ENCODE measurements at places on chromosomes 5 and 9.

DNA sequence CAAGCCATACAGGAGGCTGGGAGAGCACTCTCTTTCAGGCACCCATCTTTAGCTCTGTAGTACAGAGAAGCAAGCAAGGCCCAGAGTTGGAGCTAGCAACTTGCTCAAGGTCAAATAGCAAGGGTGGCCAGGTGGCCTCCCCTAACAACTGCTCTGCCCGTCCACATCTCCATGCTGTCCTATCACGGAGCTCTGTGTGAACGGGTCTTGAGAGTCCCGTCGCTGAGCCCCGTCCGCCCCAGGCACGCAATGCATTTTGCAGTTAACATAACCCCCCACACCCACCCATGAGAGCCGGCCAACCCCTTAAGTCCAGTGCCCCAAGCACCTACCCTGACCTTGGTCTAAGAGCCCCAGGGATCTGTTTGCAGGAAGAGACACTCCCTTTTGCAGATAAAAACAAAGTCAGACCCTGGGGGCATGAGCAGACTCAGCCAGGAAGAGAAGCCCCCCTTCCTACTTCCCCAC is 1.5 kb downstream of the RNF44 start:
- DNase-seq = no peak

GRCh38 chr5:109669991-109670706 is 19.6 kb upstream of the MAN2A1 start:
- DNase-seq = no peak

DNA sequence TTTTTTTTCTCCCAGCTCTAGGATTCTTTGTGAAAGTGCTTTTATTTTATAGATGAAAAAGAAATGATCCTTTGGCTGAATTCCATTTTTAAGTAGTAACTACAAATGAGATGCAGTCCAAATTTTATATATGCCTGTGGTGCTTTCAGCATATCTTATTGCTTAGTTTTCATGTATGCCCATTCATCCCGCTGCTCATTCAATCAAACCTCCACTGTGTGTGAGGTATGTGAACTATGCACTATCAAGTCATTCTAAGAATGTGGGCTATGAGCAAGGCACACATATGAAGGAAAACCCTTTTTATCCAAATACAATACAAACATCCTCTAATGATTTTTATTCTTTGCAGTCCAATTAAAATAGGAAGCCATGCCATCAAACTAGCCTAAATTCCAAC is 1069.1 kb upstream of the DMAC1 start:
- no peak for DNase-seq

DNA sequence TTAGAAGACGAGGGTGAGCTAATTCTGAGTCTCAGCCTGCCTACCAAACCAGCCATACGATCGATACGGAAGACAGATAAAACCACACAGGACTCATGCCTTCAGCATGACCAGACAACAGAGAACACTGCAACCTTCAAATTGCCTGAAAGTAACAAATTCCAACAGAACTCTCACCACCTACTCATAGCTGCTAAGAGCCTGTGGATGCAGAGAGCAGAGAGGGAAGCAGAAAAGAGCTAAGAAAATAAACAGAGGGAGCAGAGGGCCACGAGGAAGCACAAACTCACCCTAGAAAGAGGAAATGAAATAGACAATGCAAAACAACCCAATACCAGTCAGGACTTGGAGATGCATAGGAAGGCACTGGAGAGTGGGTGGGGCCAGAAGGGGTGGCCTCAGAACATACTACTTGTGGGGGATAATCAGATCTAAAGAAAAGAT is 86.7 kb upstream of the TAS2R1 start:
- no peak for DNase-seq

DNA sequence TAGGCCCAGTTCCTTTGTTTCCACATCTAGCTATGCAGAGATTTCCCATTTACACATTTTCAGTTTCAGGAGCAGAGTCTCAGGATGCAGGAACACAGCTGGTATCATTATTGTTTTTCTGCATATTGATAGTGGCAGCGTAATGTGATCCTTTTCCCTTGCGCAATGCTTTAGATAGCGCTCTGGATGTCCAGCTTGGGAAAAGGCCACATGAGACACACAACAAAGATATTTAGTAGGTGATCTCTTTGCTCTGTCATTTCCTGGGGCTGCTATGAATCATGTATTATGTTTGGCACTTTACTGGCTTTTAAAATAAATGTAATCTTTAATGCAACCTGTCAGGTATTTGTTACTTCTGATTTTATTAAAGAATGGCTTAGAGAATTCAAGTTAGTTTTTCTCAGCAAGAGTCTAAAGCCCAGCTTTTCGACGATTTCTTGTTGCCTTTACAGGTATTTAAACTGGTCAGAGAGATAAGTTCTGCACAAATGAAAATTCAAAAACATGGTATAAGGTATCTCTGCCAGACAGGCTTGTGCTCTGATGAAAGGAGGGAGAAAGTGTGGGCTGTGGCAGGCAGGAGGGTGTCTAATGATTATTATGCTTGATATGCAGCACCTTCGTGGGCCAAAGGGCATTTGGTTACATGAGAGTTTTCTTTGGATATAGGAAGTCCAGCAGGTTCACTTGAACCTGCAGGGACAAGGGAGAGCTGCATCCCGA is 42.2 kb downstream of the PTTG1 start:
- DNase-seq = no peak

DNA sequence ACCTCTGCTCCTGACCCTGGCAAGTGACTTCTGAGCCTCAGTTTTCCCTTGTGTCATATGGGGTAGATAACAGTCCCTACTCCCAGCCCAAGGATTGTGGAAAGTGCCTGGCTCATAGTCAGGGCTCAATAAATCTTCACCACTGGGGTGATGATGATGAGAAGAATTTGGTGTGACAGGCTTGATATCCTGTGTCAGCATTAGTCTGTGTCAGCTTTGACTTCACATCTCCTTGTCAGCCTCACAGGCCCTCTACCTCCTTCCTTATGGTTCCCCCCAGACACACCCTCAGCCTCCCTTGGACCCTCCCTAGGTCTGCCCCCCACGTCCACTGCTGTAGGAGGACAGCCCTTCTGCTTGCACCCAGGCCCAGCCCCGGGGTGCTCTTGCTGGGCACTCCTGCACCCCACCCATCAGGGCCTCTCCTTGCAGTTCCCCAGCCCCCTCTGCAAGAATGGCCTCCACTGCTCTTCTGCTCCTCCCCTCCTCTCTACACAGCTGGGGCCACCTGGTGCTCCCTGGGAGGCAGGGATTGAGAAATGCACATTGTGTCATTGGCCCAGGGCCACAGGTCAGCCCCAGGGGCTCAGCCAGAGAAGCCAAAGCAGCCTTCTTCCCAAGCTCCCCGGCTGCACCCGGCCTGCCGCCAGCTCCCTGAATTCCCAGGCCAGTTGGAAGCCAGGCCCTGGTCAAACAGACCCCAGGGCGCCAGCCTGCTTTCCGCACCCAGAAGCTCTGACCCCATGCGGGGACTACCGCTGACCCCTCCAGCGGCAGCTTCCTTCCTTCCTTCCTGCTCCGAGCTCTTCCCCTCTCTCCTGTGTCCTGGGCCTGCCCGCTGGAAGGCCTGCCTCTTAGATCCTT is 7.7 kb downstream of the FGFR4 start:
- no peak for DNase-seq

DNA sequence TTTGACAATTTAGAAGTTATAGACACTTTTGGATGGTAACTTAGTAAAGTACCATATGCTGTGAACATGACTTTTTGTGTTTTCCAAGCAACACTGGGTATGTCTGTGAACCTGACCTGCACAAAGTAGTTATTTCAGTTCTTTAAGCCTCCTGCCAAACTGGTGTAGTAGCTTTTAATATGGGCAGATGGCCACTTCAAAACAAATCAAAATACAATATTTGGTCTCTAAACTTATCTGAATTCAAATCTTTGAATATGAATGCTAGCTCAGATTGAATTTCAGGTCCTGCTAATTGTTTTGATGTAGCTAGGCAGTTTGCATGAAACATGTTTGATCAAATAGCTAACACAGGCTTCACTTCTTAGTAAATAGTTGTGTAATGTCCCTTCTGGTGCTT is 1176.7 kb upstream of the CDH9 start:
- no peak for DNase-seq

DNA sequence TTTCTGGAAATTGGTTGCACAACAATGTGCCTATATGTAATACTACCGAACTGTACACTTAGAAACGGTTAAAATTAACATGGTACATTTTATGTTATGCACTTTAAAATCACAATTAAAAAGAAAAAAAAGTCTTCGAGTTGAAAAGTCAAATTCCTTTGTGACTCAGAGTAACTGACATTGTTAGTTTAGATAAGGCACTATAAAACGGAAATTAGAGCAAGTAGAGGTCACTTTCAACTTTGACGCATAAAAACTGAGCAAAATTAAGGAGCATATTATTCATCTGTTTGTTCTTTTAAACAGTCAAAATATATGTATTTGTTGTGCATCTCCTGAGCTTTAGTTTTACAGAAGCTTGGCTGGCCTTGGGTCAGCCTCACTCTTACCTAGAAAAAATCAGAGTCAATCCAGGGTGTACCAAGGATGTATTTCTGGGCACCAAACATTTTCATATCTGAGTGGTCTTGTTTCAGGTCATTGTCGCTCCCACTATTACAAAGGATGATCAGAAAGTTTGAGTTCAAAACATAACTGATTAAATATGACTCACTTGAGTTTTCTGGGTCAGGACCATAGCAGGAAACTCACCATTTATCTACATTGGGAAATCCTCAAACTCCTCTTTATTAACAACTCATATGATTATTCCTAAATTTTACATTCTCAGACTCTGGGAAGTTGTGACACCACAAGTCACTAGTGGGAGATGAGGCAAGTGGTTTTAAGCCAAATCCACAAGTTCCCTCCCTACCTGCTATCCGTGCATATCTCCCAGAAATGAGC is 160.6 kb downstream of the CCDC192 start:
- no peak for DNase-seq

DNA sequence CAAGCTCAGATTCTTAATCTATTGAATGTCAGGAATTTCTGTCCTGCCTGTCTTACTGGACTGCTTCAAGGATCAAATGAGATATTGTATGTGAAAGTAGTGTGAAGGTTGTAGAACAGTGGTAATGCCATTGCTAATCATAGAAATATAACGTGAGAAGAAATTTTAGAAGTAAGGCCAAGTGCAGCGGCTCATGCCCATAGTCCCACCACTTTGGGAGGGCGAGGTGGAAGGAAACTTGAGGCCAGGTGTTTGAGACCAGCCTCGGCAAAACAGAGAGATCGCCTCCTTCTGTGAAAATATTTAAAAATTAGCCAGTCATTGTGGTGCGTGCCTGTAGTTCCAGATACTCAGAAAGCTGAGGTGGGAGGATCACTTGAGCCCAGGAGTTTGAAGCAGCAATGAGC is 5.1 kb upstream of the HSPA5 start:
- no peak for DNase-seq

DNA sequence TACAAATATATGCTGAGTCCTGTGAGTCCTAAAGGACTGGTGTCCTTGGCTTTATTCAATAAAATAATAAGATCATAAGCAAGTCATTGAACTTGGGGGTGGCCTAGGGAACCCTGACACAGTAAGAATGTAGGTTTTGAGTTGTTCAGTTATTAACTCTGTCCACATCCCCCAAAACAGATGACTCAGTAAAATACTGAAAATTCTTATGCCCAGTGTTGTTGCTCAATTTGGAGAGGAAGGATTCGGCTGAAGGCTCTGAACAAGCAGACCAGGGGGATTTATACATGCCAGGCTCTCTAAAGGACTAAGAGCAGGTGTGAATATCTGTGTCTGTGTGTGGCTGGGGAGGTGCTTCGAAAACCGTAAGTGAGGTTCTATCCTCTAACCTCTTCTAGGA is 173.7 kb downstream of the RMI1 start:
- DNase-seq = no peak

DNA sequence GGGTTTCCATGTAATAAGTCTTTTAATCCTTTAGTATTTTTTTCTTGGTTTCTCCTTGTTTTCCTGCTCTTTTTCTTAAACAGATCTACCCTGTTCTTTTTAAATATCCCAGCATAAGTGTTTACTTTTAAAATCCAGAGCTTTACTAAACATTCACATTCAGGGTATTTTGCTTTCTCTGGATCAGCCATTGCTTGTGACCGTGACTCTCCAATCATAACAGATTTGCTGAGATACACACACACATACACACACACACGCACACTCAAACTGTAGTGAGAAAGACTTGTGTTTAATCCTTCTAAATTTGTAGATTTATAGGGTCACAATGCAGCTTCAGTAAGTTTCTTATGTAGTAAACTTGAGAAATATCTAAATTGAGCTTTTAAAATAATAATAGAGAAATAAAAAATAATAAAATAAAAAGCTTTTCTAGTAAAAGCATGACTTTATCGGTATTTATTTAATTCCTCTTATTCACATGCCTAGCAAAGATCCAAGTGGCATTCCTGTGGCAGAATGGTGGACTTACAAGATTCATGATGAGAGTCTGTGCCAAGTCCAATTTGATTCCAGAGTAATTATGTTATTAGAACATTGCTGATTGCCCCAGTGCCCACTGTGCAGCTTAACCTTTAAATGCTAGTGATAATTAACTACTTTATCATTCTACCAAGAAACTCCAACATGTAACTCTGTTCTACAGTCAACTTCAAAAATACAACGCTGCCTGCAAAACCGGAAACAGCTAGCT is 129.0 kb downstream of the TLE4 start:
- DNase-seq = no peak

GRCh38 chr9:70962761-70963440 is 158.5 kb downstream of the TRPM3 start:
- no peak for DNase-seq

- DNase-seq = no peak
Measured at GRCh38 chr5:8943301-8943700, 602.6 kb downstream of the SEMA5A start.

DNA sequence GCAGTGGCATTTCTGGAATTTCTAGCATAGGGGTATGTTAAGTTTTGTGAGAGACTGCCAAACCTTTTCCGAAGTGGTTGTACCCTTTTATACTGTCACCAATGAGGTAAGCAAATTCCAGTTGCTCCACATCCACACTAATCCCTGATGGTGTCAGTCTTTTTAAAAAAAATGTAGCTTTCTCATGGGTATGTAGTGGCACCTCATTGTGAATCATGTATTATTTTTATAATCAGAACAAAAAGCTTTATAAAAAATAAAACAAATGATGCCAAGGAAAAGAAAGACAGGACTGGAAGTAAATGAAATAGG is 93.4 kb upstream of the CLINT1 start:
- DNase-seq = no peak

GRCh38 chr5:158682631-158683030 is 417.1 kb downstream of the EBF1 start:
- DNase-seq = no peak
